Mesothelial cell of epicardium (in vitro differentiated cells): ENCODE measurements at places on chromosomes 5 and 9. TPM values are rescaled to one million over a fixed set of nuclear protein-coding genes. Genes with fewer than 3 reads are reported as not detected.
A peak's percentile ranks its signal among the peaks of the same experiment; 100 is the strongest.

- H3K4me3 ChIP-seq, result peak overlapping the region; percentile 97
- H3K27me3 ChIP-seq, result no peaks in the 10 kb centered on the region
- peak overlapping the region; percentile 100 for H3K27ac ChIP-seq
- peaks cover 23% of the 10 kb centered on the region for H3K4me1 ChIP-seq
- peaks cover 17% of the 10 kb centered on the region for H3K36me3 ChIP-seq
Observed at GRCh38 chr5:73564018-73564417, 1.4 kb downstream of the ANKRA2 start.

The PHYKPL gene
- 128 to 137 TPM (median 137 TPM) in 3 replicates for total RNA-seq

GRCh38 chr9:93024986-93025630, 33.4 kb upstream of the SUSD3 start:
- H3K27ac ChIP-seq, result no peak overlapping the region
- no peaks in the 10 kb centered on the region for H3K27me3 ChIP-seq
- H3K4me1 ChIP-seq, result peaks cover 5% of the 10 kb centered on the region
- peaks cover 4% of the 10 kb centered on the region for H3K36me3 ChIP-seq

- DNase-seq, result no peak
- H3K36me3 ChIP-seq, result peaks cover 5% of the 10 kb centered on the region
- no peak overlapping the region for H3K4me3 ChIP-seq
- H3K4me1 ChIP-seq, result no peaks in the 10 kb centered on the region
- no peaks in the 10 kb centered on the region for H3K27me3 ChIP-seq
- no peak overlapping the region for H3K27ac ChIP-seq
Observed at GRCh38 chr9:6945816-6946215, 188.0 kb downstream of the KDM4C start.

The FAM81B gene
- 2.7 to 4.3 TPM (median 4.0 TPM) in 3 replicates for total RNA-seq

- H3K4me3 ChIP-seq, result no peak overlapping the region
- peaks cover 2% of the 10 kb centered on the region for H3K27me3 ChIP-seq
- H3K36me3 ChIP-seq, result no peaks in the 10 kb centered on the region
Observed at GRCh38 chr9:81814401-81814793, 113.8 kb upstream of the SPATA31D4 start.
